ENCODE measurements at places on chromosomes 4 and X.

GRCh38 chr4:81466841-81467671 lies 4.7 kb downstream of the RASGEF1B start:
- DNase-seq, result peak; percentile 42

DNA sequence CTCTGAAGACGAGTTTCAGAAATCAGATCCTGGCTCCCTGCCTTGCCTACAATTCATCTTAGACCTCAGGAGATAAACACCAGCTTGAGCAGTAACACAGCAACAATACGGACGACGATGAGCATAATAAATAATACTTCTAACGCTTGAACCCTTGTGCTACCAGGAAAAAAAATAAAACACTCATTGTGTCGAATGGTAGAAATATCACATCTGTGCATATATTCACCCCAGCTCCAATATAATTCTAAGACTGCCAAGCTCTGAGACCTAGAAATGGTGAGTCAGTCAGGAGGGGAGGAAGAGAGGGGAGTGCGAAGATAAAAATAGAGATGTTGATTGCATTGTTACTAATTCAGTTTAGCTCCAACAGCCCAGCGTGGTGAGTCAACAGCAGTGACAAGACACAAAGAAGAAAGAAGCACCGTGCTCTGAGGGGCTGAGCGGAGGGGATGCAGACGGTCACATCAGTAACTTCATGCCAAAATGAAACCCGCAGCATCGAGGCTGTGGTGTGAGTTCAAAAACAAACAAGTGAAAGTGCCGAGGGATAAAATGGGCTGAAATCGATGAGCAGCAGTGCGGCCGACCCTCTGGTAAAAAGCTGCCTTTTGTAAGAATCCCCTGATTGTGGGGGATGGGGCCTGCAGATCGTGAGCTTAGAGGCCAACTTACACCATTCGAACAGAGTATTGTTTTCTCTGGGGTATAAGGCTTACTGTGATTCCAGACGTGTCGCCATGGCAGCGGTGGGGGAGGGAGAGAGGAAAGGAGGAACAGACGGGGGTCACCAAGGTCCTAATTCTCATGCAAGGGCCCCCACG lies 150.4 kb downstream of the MGST2 start:
- peak; percentile 13 for DNase-seq

GRCh38 chr4:8316911-8317351 lies 47.4 kb downstream of the HTRA3 start:
- no peak for DNase-seq

- no peak for DNase-seq
These were observed 38.1 kb downstream of the FRG2 start for GRCh38 chr4:189988877-189989431.

DNA sequence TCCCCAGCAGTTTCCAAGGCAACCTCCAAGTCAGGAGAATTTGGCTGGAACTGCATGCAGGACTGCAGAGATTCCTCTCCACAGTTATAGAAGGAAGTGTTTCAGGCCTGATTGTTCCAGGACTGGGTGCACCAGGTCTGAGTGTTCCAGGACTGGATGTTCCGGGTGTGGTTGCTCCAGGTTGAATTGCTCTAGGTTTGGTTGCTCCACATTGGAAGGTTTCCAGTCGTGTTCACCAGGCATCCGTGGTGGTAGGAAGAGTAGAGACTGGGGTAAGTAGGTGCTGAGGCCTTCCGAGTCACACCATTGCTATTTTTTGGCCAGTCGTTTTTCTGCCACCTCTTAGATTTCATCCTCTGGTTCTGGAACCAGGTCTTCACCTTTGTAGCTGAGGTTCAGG lies 105.4 kb downstream of the MSN start:
- DNase-seq, result no peak

GRCh38 chrX:120549483-120550452 lies 11.0 kb downstream of the CUL4B start:
- DNase-seq, result no peak

DNA sequence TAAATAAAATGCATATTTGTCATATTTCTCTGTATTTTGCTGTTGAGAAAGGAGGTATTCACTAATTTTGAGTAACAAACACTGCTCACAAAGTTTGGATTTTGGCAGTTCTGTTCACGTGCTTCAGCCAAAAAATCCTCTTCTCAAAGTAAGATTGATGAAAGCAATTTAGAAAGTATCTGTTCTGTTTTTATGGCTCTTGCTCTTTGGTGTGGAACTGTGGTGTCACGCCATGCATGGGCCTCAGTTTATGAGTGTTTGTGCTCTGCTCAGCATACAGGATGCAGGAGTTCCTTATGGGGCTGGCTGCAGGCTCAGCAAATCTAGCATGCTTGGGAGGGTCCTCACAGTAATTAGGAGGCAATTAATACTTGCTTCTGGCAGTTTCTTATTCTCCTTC lies 3.3 kb downstream of the HTT start:
- DNase-seq, result no peak

DNA sequence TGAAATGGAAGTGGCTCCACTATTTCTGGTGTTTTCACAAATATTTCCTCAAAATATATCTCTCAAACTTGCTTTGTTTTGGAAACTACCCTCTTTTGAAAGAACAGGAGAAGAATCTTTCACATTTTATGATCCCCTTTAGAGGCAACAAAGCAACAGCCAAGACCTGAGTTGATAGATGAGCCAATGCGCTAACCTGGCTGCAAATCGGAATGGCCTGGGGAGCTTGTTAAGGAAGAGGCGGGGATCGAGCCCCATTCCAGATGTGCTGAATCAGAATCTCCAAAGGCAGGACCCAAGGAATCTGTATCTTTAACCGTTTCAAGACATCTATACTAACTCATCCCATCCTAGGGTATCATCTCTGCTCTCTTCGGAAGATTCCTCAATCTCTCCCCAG lies 181.3 kb downstream of the GPC3 start:
- DNase-seq, result no peak

GRCh38 chr4:84482564-84483563 lies 16.2 kb downstream of the NKX6-1 start:
- no peak for DNase-seq

DNA sequence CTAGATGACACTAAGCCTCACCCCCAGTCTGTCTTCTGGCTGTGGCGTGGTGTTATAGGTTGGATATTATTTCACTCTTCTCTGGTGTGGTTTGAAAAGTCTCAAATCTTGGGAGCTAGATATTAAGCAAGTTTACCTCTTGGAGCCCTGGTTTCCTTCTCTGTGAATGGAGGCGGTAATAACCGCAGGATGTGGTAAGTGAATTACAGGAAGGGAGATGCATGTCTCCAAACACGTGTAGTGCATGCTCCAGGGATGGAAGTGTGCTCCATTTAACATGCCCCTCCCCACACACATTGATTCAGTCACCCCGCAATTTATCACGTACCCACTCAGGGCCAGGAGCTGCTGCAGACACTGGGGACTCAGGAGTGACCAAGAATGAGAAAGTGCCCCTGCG lies 4.9 kb downstream of the ZNF275 start:
- no peak for DNase-seq

DNA sequence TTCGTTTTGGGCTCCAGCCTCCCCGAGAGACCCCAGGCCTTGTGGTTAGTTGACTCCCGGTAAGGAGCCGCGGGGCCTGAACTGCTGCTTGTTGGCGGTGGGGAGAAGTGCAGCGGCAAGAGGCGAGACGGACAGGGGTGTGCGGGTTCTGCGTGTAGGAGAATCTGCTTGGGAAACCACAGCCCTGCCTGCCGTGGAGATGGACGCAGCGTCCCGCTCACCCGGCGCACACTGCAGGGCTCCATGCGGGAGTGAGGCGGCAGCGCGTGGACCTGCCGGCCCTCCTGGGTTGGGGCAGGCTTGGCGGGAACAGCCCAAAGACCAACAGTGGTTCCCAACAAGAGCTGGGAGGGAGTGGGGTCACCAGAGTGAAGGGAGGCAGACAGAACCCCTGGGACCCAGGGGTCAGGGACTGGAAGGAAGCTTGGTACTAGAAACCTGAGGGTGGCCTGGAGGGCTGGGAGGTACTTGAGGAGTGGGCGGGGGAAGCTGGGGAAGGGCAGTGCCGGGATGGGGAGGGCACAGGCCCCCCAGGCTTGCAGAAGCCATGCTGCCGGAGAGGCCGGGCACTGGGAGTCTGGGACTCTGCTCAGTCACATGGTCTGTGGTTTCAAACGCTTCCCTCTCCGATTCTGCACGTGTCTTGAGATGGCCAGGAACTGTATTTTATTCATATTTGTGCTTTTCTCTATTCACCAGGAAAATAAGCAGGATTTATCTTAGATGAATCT lies 70.8 kb downstream of the RGS12 start:
- DNase-seq, result no peak

GRCh38 chrX:22950269-22951266 lies 49.2 kb upstream of the DDX53 start:
- DNase-seq, result no peak

- no peak for DNase-seq
These were observed 33.4 kb downstream of the SYTL4 start for GRCh38 chrX:100698551-100698950.

DNA sequence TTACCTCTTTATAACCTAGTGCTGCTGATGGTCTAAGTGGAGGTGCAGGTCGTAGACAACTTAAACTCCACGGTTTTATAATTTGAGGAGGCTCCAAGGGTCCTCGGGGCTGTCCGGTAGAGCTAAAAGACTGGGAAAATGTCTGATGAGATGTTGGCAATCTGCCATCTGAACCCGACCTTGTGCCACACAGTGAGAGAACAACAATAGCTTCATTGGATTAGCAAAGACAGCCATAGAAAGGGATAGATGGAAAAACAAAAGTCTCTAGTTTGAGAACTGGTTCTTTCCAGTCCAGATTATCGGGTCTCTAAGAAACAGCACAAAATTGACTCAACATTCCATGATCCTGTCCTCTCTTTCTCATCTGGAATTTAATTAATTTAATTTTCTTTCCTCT lies 31.6 kb downstream of the CD40LG start:
- DNase-seq, result no peak

- DNase-seq, result no peak
These were observed 1203.1 kb downstream of the PCDH18 start for GRCh38 chr4:136329042-136329662.
